ENCODE measurements at places on chromosomes 1 and 21. TPM values are rescaled to one million over a fixed set of nuclear protein-coding genes. Genes with fewer than 3 reads are reported as not detected.

HSPA6 gene
- total RNA-seq: 4.8 TPM

CRP gene
- total RNA-seq: not detected

ERVH48-1 gene
- not detected for total RNA-seq

NCF2 gene
- not detected for total RNA-seq
